Fibroblast of skin of right biceps (primary cell): ENCODE measurements at places on chromosomes 16 and 17.

GRCh38 chr16:75589306-75589705 is 23.1 kb downstream of the GABARAPL2 start:
- no peak for DNase-seq

DNA sequence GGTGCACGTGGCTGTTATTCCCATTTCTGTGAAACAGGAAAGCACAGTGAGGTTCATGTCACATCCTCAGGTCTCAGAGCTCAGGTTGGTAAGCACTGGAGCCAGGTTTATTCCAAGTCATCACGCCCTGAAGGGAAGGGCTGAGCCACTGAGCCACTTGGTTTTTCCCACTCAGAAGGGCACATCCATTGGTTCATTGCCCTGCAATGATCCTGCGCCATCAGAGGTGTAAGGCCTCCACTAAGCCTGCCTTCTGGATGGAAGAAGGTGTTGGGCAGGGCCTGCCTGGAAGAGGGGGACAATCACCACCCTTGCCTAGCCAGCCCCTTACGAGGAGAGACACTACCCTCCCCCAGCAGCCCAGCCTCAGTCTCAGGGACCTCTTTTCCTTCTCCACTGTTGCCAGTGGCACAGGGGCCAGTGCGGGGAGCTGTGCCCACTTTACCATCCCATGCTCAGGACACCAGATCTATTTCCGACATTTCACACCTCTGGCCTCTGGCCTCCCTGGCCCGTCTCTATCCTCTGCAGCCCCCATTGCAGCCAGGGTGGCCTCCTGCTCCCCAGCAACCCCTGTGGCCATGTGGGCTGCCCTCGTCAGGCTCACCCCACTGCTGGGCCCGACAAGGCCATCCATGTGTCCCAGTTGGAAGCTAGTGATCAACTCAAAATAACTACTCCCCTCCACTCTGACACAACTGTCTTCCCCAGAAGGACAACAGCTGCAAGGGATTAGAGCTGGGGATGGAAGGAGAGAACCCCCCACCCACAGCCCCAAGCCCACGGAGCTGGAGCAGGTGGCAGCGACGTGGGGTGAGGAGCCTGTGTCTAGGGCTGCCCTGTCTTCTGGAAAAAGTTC is 29.9 kb downstream of the CFAP20 start:
- DNase-seq: no peak

DNA sequence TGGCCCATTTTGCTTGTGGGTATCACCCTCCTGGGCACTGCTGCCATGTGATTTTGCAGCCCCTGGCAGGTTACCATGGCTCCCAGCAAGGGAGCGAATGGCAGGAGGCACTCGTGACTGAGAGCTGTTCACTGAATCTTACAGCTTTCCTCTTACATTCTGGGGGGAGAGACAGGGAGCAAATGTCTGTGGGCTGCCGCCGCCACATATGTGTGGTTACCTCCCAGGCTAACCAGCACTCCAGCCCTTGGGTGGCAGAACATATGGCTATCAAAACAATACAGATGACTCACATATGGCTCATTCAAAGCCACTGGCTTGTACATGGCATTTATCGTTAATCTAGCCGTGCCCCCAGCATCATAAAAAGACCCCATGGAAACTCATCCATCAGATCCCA is 19.8 kb downstream of the GTF3C1 start:
- DNase-seq: peak; percentile 91

- DNase-seq: no peak
Observed at GRCh38 chr17:67605256-67605912, 112.4 kb upstream of the NOL11 start.

GRCh38 chr16:1175566-1176279 is 22.8 kb downstream of the CACNA1H start:
- no peak for DNase-seq

GRCh38 chr17:44385287-44386181 is 3.9 kb downstream of the ITGA2B start:
- peak; percentile 74 for DNase-seq

- no peak for DNase-seq
Observed at GRCh38 chr17:47690121-47690520, 3.8 kb upstream of the TBKBP1 start.

GRCh38 chr17:74210191-74211140 is 2.9 kb upstream of the TTYH2 start:
- peak; percentile 60 for DNase-seq

GRCh38 chr17:49994085-49995054 is 654 bp downstream of the DLX3 start:
- no peak for DNase-seq
